ENCODE measurements at places on chromosomes 12 and 14.

DNA sequence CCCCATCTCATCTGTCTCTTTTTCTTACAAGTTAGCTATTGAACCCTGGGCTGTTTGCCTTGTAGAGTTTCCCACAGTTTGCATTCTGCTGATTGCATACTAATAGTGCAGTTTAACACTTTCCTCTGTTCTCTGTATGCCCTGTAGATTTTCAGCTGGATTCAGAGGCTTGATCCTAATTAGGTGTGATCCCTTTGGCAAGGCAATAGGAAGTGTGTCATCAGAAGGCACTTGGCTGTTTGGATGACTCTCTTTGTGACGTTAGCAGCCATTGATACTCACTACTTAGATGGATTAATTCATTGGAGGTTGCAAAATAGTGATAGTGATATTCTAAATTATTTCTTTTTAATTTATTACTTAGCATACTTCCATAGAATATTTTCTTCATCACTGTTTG lies 33.6 kb downstream of the FUT8 start:
- DNase-seq = no peak

DNA sequence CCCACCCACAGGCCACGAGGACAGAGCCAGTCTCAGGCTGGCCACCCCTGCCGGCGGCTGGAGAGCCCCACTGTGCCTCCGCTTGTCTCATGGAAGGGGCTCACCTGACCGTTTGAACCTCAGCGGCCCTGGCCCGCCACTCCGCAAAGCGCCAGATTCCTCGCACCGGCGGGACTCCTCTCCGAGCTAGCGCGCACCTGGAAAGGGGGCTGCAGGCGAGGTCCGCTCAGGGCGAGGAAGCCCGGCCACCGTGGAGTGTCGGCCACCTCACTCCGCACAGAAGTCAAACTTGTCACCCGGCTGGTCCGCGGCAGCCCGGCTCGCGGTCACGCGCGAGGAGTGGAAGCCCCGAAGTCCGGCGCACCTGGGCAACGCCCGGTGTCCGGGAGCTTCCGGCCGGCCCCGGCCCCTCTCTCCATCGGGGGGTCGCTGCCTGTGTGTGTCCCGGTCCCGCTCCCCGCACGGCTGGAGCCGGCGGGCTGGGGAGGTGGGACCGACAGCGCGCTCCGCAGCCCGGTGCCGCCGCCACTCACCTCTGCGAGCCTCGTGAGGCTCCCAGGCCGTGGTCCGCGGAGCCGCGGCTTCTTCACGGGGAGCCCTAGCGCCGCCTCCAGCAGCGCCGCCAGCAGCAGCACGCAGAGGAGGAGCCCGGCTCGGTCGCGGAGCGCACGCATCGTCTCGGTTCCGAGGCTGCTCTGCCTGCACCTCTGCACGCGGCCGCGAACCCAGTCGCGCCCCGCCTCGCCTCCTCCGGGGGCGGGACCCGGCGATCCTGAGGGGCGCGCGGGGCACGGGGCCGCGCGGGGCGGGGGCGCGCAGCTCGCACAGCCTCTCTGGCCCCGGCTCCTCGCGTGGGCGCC lies at the start of gene ISM2:
Gene ISM2, minus strand, starts transcription at position 697 of the 860 bp plus-strand sequence. Its CDS starts 23 bp downstream, at position 674.
- no peak for DNase-seq

DNA sequence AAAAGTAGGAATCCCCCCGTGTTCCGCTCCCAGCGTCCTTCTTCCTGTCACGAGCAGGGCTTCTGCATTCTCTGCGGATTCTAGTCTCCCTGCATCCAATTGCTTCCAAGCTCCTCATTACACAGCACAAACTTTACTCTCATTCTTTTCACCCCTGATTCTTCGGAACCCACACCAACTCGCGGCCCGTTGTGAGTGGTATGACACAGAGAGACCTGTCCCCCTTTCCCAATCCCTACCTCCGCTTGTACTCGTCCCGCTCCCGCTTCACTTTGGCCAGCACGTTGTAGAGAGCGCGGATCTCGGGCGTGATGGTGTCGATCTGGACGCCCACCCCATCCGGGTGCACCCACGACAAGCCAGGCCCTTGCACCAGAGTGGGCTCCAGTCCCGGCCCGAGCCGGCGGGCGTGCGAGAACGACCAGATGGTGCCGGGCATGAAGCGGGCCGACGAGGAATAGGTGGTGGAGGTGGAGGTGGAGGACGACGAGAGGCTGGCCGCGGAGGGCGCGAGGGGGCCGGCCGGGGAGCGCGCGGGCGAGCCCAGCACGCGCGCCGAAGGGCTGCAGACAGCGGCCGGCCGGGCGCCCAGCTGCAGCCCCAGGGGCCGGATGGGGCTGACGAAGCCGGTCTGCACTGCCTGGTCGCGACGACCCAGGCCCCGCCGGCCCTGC lies 687 bp downstream of the IFFO1 start:
- DNase-seq = no peak

DNA sequence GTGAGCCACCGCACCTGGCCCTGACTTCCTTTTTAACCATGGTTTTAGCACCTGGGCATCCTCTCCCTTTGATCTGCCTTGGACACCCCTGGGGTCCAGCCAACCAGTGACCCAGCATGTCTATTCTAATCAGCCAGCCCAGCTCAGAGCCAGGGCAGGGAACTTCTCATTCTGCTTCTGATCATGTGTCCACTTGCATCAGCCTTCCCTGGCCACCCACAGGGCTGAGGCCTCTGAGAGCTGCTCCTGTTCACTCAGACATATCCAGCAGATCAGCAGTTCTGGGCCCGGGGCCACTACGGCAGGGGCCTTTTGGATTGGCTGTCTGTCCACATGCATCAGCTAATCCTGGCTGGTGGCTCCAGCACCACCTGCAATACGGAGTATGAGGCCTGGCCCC lies 117.9 kb upstream of the MAP1LC3B2 start:
- DNase-seq = no peak

GRCh38 chr14:89371585-89372511 lies 45.2 kb downstream of the FOXN3 start:
- no peak for DNase-seq
